Smooth muscle cell of bladder (primary cell): ENCODE measurements at places on chromosomes 5 and 9. TPM values are rescaled to one million over a fixed set of nuclear protein-coding genes. Genes with fewer than 3 reads are reported as not detected.

Gene CDH9
- total RNA-seq, result 0.18 TPM in 1 of 2 replicates, not detected in the other

Gene PRUNE2
- 9.2 and 15.1 TPM in 2 replicates for total RNA-seq

Gene FBXO38
- 51.5 and 54.6 TPM in 2 replicates for total RNA-seq

Gene OMD
- not detected in 2 replicates for total RNA-seq

Gene ZNF454
- 1.5 and 2.1 TPM in 2 replicates for total RNA-seq

Gene PSD2
- under 0.01 TPM in 2 replicates for total RNA-seq

Gene HAVCR2
- under 0.01 and 0.09 TPM in 2 replicates for total RNA-seq

Gene CTXN3
- total RNA-seq, result not detected in 2 replicates

Gene IL9
- total RNA-seq, result not detected in 2 replicates

Gene NKD2
- 12.0 and 25.7 TPM in 2 replicates for total RNA-seq

Gene BHMT2
- 3.4 and 6.6 TPM in 2 replicates for total RNA-seq

Gene CEL
- 0.14 and 0.18 TPM in 2 replicates for total RNA-seq

Gene BTNL8
- total RNA-seq, result not detected in 2 replicates

Gene RPL35
- total RNA-seq, result 3,147 and 3,152 TPM in 2 replicates

Gene ANKRD20A1
- under 0.01 and 0.14 TPM in 2 replicates for total RNA-seq

Gene PTGDS
- total RNA-seq, result 2.3 and 14.1 TPM in 2 replicates

Gene STXBP1
- total RNA-seq, result 15.2 and 20.8 TPM in 2 replicates

Gene ARHGEF37
- 0.57 and 2.4 TPM in 2 replicates for total RNA-seq

Gene EIF4E1B
- total RNA-seq, result not detected in 2 replicates

Gene PCDHB15
- total RNA-seq, result 0.46 and 0.71 TPM in 2 replicates

Gene CSF1R
- total RNA-seq, result 0.14 and 0.46 TPM in 2 replicates

Gene FBXW2
- total RNA-seq, result 25.9 and 32.9 TPM in 2 replicates

Gene CAMLG
- total RNA-seq, result 46.4 and 48.2 TPM in 2 replicates

Gene PTGS1
- total RNA-seq, result 52.2 and 54.6 TPM in 2 replicates

Gene RPS23
- 4,995 and 5,434 TPM in 2 replicates for total RNA-seq

Gene EPB41L4A
- 0.28 and 0.37 TPM in 2 replicates for total RNA-seq

Gene TRIM36
- 0.14 and 0.37 TPM in 2 replicates for total RNA-seq

Gene RGS7BP
- under 0.01 TPM in 2 replicates for total RNA-seq

Gene STC2
- 484 and 582 TPM in 2 replicates for total RNA-seq

Gene PFN3
- total RNA-seq, result not detected in 2 replicates

Gene PCDHA1
- under 0.01 TPM in 2 replicates for total RNA-seq

Gene DNAH5
- 0.09 and 2.3 TPM in 2 replicates for total RNA-seq

Gene CXCL14
- total RNA-seq, result 0.14 and 0.37 TPM in 2 replicates

Gene DMRT2
- total RNA-seq, result under 0.01 and 0.09 TPM in 2 replicates

Gene LCN1
- 0.28 and 0.65 TPM in 2 replicates for total RNA-seq

Gene PCDHGB1
- total RNA-seq, result 2.3 and 3.3 TPM in 2 replicates

Gene PDE6A
- total RNA-seq, result under 0.01 TPM in 1 of 2 replicates, not detected in the other

Gene ORM2
- total RNA-seq, result not detected in 2 replicates

Gene BARX1
- not detected in 2 replicates for total RNA-seq

Gene IFNK
- not detected in 2 replicates for total RNA-seq

Gene TNFSF15
- total RNA-seq, result 0.28 and 0.55 TPM in 2 replicates

Gene KIF4B
- total RNA-seq, result under 0.01 TPM in 1 of 2 replicates, not detected in the other

Gene SPACA9
- total RNA-seq, result 3.1 and 3.3 TPM in 2 replicates

Gene PCDHGB2
- 2.4 and 2.7 TPM in 2 replicates for total RNA-seq

Gene SPINK6
- 3.1 and 15.6 TPM in 2 replicates for total RNA-seq

Gene S100Z
- total RNA-seq, result not detected in 2 replicates

Gene CCL27
- not detected in 2 replicates for total RNA-seq
